Suppressor macrophage treated with lipopolysaccharide for 1 hour (primary cell): ENCODE measurements at places on chromosomes 6 and 20.

GRCh38 chr20:9038791-9039535 lies 29.9 kb upstream of the PLCB4 start:
- no peak for DNase-seq

DNA sequence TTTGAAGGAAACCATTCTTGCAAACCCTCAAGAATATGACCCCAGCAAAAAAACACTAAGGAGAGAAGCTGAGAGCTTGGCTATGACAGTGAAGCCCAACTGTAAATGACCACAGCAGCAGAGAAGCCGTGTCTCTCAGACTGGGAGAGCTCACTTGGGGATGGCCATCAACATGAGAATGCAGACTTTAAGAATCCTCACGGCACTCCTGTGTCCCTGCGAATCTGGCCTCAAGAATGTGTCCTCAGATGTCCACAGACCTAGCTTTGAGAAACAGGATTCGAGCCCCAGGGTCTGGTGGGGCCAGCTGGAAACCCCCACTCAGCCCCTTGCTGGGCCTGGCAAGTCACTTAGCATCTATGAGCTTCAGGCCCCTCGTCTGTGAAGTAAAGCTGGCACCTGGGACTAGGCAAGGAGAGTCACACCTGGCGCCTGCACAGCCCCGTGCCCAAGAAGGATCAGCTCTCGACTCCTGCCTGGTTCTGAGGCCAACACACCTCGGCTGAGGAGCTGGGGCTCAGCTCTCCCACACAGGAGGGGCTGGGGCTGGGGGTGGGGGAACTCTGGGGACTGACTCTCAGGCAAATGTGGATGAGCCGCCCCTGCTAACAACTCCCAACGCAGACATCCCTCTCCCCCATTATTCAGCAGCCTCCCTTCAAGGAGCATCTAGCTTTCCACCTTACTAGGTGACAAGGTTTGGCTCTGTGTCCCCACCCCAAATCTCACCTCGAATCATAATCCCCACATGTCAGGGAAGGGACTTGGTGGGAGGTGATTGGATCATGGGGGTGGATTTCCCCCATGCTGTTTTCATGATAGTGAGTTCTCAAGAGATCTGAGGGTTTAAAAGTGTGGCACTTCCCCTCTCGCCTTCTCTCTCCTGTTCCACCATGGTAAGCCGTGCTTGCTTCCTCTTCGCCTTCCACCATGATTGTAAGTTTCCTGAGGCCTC lies 97.7 kb downstream of the GRM4 start:
- DNase-seq: no peak

DNA sequence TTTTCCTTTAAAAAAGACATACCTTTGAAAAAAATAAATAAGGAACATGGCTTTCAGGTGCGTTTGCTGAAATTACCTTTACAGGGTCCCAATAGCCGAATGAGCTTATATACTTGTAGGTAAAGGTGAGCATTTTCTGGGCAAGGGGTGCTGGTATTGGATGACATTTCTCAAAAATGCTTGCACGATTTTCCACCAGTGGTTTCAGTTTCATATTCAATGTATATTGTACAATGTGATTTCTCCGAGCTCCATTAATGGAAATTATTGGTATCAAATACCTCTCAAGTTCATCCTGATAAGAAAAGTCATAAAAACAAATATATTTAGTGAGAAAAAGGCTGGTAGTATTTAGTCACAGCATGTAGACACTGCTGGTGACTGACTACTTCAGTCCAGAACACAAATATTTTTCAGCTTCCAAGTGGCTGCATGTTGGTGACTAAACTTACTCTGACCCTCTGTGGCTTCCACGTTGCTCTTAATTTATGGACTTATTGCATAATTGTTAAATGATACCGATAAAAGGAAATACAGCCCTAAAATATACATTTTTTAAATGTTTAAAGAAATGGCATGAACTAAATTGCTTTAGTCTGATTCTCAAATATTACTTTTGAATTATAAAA lies 32.9 kb upstream of the ZBTB24 start:
- DNase-seq: no peak

GRCh38 chr20:25314497-25315417 lies 66.9 kb downstream of the PYGB start:
- DNase-seq: no peak

- DNase-seq: no peak
Observed at GRCh38 chr6:25889877-25890853, 16.1 kb upstream of the SLC17A3 start.

GRCh38 chr20:15232243-15232642 lies 894.8 kb upstream of the FLRT3 start:
- DNase-seq: no peak

DNA sequence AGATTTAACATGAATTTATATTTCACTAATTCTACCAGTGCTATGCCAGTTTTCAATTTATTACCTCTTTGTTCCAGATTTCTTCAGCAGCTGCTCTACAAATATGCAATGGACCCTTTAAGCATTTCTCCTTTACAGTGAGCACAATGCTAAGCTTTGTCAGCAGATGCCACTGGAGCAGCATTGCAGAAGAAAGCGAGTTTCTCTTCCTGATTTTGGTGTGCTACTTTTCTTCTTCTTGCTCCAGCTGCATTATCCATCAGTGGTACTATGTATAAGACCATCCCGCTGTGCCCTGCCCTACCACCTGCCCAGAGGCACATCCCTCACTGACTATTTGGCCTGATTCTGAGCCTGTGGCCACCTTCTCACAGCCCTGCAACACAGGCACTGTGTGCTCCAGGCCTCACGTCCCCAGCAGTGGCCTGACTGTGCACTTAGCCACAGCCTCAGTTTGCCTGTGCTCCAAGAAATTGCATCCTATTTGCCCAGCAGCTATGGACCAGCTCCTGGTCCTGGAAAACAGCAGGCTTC lies 84.1 kb downstream of the TNFAIP3 start:
- DNase-seq: peak; percentile 76

DNA sequence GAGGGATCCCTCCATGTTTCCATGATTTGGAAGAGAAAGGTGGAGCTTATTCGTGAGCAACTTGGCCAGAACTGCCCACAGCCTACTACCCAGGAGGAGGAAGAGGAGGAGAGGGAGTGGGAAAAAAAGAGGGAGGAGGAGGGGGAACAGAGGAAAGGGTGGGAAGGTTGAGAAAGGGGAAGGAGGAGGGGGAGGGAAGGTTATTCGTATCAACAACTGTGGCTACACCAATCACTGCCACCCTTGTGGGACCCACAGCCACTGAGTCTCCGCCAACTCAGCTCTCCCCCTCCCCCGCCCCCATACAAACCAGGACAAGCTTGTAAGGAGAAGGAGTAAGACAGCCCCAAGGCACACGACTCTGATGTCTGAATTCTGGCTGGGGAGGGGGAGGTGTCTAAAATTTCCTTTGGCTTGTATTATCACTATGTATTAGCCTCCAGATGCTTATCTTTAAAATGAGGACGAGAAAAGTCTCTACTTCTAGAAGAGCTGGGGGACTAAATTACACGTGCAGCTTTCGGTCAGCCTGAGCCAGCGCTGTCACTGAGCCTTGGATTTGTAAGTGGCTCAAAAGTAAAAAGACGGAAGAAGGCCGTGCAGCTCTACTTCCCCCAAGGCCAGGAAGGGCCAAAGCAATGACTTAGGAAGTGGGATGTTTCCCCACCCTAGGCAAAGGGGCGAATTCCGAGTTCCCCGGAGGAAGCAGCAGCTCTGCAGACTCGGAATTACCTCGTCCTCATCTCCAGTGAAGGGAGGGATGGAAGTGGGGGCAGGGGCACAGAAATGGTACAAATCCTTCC lies 1.0 kb downstream of the FKBP1A start:
- peak; percentile 78 for DNase-seq

- no peak for DNase-seq
Observed at GRCh38 chr6:138250513-138251247, 32.4 kb upstream of the PBOV1 start.

- no peak for DNase-seq
Observed at GRCh38 chr6:105428342-105428957, 25.6 kb upstream of the PREP start.

GRCh38 chr6:168663041-168663440 lies 222.1 kb downstream of the SMOC2 start:
- DNase-seq: no peak

DNA sequence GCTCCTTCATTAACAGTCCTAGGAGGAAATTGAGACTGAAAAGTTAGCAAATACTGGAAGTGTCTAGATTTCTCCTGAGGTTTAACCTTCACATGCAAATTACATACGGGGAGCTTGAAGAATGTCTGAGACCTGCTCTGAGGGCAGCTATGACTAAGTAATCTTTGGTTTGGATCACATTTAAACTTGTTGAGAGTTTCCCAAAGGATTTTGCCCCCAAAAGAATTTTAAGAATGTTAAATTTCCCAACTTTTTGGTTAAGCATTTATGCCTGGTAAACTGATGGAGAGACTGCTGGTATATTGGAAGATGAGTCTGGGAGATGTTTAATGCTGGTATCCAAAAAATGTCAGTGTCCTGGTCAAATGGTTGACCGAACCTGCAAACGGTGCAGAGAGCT lies 97.0 kb downstream of the RREB1 start:
- DNase-seq: no peak

GRCh38 chr20:9978397-9979004 lies 56.3 kb upstream of the ANKEF1 start:
- peak; percentile 92 for DNase-seq

GRCh38 chr20:22746957-22747356 lies 162.6 kb upstream of the FOXA2 start:
- DNase-seq: no peak
